ENCODE measurements at places on chromosomes 16 and 17.

DNA sequence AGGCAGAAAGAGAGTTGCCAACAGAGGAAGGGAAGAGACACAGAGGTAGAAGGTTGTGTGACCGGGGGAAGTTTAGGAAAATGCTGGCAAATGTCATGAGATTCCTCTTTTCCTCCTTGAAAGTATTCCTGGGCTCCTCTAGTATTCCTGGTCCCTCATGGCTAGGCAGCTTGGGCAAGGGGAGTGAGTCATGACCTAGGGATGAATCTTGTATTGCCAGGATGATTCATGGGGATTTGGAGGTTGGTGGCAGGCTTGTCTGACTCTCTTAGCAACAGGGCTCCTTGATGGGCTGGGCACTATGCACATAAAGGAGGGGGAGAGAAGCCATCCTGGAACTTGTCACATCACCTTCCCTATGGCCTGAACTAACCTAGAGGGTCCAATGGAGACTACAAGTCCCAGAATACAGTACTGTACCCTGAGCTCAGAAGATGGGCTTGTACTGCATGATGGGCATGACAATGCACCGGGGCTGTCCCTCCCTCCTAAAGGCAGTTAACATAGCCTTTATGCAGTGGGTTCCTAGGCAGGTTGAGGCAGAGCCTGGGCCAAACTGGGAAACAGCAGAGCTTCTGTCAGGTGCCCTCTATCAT lies 2.1 kb upstream of the SEZ6 start:
- DNase-seq = no peak

DNA sequence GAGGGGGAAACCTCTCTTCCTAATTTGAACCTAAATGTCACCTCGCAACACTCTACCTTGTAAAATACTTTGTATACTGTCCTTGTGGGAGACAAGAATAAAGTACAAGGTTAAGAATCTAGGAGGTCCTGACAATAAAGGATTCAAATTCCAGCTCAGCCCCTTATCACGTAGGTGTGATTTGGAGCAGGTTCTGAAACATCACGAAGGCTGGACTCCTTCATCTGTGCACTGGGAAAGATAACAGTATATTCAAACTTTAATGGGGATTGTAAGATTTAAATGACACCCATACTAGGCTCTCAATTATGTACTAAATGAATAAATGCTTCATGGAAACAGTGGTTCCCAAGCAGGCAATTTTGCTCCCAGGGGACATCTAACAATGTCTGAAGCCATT lies 2.1 kb downstream of the TXNDC11 start:
- DNase-seq = no peak

DNA sequence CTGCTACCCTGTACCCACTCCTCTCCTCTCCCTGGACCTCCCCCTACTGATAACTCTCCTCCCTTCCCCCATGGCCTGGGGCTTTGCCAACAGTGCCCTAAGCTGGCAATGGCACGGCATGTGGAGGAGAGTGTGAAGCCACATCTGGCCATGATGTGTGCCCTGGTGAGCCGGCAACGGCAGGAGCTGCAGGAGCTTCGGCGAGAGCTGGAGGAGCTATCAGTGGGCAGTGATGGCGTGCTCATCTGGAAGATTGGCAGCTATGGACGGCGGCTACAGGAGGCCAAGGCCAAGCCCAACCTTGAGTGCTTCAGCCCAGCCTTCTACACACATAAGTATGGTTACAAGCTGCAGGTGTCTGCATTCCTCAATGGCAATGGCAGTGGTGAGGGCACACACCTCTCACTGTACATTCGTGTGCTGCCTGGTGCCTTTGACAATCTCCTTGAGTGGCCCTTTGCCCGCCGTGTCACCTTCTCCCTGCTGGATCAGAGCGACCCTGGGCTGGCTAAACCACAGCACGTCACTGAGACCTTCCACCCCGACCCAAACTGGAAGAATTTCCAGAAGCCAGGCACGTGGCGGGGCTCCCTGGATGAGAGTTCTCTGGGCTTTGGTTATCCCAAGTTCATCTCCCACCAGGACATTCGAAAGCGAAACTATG lies 5.2 kb downstream of the TRAF4 start:
- DNase-seq = no peak

DNA sequence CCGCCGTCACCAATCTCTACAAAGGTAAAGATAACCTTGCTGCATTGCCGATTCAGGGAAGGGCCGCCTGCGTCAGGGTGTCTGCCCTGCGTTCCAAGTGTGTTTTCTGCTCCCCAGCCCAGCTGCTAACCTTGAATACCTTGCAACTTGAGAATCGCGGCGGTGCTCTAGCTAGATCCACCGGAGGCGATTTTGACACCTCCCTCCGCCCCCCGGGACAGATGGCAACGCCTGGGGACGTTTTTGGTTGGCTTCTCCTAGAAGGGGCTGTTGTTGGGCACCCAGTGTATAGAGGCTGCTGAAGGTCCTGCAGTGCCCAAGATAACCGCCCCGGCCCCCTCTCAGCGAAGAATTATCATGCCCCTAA lies 1.5 kb downstream of the HAPSTR1 start:
- no peak for DNase-seq

DNA sequence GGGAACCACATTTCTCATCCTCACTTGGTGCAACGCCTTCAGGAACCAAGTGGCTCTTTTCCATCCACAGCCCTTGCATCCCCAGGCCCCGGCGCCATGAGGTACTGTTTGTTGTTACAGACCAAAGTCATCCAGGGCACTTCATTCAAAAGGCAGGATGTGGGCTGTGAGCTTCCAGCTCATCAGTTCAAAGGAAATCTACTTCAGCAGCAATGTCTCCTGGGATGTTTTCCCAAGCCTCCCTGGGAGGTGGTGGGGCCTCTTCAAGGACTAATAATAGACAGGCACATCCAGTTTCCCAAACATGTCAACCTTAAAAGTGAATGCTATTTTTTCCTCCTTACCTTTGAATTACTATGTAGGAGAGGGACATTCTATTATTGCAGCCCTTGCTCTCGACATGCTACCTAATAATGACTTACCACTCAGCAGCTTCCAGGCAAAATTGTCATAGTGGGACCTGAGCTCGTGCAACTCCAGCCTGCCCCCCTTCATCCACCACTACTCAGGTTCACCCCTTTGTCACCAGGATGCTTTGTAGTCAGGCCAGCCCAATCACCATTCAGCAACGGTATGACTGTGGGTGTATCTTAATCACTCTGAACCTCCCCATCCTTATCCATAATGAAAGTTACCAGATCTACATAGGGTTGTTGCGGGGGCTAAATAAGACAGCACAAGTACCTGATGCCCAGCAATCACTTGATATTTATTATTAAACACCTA lies 1.7 kb upstream of the PRKCB start:
- DNase-seq = no peak

DNA sequence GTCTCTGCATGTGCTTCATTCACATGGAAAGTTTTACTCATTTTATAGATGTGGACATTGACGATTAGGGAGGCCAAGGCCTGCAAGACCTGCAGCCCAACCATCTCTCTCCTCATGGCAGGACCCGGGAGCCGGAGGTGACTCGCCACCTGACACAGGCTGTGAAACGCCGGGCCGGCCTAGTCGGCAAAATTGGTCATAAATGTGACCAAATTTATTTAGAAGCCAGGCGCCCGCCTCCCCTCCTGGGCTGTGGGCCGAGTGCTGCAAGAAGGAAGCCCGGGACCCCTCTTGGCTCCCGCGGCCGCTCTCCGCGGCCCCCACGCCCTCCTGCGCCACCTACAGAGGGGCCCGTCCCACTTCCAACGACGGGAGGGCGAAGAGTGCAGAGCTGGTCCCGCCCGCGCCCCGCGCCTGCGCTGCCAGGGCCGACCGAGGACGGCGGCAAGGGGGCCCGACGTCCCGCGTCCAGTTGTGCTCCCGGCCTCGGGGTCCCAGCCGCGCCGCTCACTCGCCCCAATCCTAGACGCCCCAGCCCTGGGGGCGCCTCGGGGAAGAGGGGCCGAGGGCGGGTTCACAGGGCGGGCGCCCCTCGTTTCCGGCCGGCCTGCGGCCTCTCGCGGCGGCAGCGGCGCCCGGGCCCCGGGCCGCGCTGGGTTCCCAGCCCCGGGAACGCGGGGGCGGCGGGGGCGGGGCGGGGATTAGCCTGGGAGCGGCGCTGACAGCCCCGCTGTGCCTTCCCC lies 47.5 kb downstream of the WNT3 start:
- peak; percentile 16 for DNase-seq

DNA sequence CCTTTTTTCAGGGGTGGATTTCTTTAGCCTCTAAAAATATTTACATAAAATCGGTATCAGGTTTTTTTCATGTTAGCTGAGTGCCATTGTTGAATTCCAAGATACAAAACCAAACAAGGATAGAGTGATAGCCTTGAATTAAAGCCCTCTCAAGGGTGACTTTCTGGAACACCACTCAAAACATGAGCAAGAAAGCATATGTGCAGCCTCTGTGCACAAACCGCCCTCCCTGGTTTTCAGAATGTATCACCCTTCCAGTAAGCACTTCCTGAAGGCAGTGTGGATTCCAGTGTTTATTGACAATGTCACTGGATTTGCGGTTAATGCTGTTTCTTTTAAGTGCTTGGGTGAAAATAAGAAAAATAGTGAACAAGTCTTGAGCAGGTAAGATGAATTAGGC lies 597.7 kb downstream of the TMEM114 start:
- DNase-seq = no peak

DNA sequence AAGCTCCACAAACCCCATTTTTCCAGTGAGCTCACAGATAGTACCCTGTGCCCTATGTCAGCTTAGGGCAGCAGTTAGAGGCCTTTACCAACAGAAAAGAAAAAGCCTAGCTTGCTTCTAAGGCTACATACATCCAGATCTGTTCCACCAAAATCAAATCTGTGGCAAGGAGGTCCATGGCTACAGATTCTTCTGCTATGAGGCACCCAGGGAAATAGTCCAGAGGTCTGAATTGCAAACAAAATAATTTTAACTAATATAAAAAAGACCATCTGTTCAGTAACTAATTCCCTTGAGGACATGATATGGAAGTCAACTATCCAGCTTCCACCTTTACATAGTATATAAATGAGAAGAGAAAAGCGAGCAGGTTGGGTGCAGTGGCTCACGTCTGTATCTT lies 129.3 kb downstream of the PARN start:
- no peak for DNase-seq

GRCh38 chr16:57013229-57013628 lies 23.9 kb downstream of the NLRC5 start:
- DNase-seq = no peak

DNA sequence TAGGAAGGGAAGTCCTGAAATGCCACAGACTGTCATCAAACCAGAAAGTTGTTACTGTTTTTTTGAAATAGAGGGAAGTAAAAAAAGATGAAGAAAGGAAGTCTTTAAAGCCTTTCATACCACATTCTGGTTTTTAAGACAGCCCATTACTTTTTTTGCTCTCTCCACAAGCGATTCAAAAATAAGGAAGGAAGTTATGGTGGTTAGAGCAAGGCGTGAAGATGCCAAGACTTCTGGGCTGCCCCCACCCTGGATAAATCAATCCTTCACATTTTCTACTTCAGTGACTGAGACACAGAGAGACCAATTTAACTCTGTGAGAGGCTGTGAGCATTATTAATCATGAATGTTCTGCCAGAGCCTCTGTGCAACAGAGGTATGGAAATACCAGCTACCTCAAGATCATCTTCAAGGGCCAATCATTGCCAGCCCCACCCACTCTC lies 82.3 kb upstream of the BCAR1 start:
- no peak for DNase-seq

DNA sequence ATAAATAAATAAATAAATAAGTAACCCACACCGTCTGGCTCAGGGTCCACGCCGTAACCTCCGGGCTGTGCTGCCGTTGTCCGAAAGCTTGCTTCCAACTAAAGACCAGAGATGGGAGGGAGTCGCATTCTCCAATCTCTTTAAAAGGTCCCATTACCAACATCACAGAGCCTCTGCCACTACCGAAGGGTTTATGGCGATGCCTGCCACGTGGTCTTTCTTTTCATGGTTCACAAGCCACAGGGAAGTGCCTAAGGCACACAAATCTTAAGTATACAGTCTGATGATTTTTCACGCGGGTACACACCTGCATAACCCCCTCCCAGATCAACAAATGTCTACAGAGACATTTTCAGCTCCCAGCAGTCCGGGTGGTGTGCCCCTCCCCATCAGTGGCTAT lies 1.4 kb downstream of the COTL1 start:
- no peak for DNase-seq

- DNase-seq = no peak
These were observed 25.5 kb downstream of the ACSF3 start for GRCh38 chr16:89119166-89119621.

GRCh38 chr17:62822080-62822904 lies 14.2 kb upstream of the MARCHF10 start:
- DNase-seq = no peak

GRCh38 chr17:9900784-9901183 lies 4.3 kb downstream of the RCVRN start:
- DNase-seq = no peak

DNA sequence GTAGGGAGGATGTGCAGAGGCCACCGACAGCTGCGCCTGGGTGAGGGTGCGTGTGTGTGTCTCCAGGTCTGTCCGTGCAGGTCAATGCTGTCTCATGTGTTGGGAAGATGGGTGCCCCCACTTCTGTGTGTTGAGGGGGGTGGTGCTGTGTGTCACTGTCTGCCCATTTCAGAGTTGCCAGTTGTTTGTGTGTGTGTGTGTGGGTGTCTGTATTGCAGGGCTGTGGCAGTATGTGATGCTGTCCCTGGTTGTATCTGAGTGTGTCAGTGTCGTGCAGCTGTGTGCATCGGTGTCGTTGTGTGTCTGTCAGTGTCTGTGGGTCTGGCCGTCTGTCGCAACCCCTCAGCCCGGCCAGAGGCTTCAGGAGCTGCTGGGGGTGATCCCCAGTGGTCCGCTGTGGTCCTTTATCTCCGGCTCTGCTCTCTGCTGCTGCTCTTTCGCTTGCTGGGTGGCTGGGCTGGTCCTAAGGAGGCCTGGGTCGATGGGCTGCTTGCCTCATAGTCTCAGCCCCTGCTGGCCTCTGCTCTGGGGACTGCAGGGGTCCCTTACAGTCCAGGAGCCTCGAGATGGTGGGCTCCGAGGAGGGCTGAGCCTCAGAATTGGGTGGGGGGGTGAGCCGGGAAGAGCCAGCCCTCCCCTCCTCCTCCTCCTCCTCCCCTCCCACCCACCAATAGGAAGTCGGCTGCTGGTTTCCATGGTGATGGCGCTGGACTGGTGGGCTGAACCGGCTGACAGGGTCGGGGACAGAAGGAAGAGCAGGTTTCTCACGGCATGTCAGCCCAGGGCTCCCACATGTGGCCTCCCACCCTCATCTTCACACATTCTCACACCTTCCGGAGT lies at the start of gene TSPOAP1:
Gene TSPOAP1 (minus strand): TSS at position 601 of the 840 bp plus-strand sequence. CDS start 875 bp downstream, outside the sequence.
- DNase-seq = no peak

DNA sequence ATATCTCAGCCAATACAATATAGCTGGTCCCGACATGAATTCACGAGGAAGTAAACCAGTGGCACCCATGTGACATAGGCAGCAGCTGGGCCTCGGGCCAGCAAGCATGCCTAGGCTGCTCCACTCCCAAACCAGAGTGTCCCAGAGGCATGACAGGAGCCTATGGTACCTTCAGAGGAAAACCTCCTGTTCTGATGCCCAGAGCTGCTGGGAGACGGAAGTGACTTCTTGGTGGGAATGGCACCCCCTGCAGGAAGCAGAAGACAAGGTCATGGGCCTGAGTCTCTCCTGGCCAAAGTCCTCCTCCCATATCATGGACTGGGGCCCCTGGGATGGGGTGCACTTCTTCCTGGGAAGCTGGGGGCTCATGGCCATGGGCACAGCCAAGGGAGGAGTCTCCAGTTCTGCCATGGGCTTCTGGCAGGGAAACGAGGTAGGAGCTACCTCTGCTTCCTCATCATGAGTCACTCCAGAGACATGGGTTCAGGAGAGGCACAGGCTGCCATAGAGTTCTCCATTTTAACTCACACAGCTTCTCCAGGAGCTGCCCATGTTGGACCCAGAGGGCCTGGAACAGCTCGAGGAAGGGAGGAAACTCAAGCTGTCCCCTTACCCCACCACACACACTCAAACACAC lies 13.4 kb downstream of the FBF1 start:
- no peak for DNase-seq

All from NCI-H510A (cell line).